HAP-1 (cell line): ENCODE measurements at places on chromosomes 2 and 18.

- no peak for DNase-seq
These were observed 287.7 kb downstream of the CMPK2 start for GRCh38 chr2:6577960-6578359.

DNA sequence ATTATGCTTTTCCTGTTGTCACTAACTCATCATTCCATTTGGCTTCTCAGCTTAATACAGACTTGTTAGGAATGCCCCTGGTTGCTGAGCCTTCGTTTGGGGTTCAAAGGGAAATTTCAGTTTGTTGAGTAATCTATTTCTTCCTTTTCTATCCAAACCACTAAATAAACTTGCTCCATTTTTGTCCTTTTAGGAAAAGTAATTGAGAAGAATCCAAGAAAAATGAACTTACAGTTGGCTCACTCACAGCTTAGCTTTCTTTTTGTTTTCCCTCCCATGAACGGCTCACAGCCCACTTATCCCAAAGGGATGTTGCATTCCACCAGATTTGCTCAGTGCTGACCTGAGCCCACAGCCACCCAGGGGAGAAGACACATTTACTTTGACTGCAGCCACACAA is 73.9 kb downstream of the SOX11 start:
- DNase-seq: no peak

GRCh38 chr2:9201185-9201891 is 5.3 kb upstream of the ASAP2 start:
- no peak for DNase-seq

GRCh38 chr2:208183972-208184705 is 5.7 kb downstream of the C2orf80 start:
- DNase-seq: peak; percentile 45

GRCh38 chr2:79619976-79620375 is 107.1 kb downstream of the CTNNA2 start:
- no peak for DNase-seq

- DNase-seq: no peak
These were observed 48.7 kb upstream of the ZNF385B start for GRCh38 chr2:179909845-179910734.

DNA sequence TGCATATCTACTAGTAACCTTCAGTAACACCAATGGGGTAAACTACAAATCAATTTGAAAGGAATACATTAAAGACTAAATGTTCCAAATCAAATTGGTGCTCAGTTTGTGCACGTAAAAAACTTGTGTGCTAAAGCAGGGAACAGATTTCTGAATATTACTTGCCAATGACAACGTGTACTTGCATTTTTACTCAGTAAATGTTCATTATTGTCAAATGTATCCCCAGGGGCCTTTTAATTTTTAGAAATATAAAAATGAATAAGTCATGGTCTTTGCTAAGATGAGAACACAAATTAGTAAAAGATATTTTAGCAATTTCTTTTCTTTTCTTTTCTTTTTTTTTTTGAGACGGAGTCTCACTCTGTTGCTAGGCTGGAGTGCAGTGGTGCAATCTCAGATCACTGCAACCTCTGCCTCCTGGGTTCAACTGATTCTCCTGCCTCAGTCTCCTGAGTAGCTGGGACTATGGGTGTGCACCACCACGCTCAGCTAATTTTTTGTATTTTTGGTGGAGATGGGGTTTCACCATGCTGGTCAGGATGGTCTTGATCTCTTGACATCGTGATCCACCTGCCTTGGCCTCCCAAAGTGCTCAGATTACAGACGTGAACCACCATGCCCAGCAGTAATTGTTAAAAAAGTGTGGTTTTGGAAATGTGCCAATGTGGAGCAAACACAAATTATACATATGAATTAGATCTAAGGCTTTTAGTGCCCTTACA is 52.6 kb downstream of the PMAIP1 start:
- no peak for DNase-seq

- DNase-seq: no peak
These were observed 49.1 kb downstream of the GREB1L start for GRCh38 chr18:21291106-21291505.

GRCh38 chr2:213036836-213037235 is 114.6 kb downstream of the IKZF2 start:
- DNase-seq: no peak

GRCh38 chr2:158232476-158232875 is 130.8 kb downstream of the UPP2 start:
- no peak for DNase-seq

GRCh38 chr2:222054813-222055212 is 244.0 kb downstream of the PAX3 start:
- no peak for DNase-seq

- DNase-seq: no peak
These were observed 133.3 kb downstream of the ZNF236 start for GRCh38 chr18:76955524-76956170.

GRCh38 chr2:112156152-112156986 is 18.2 kb downstream of the FBLN7 start:
- no peak for DNase-seq

DNA sequence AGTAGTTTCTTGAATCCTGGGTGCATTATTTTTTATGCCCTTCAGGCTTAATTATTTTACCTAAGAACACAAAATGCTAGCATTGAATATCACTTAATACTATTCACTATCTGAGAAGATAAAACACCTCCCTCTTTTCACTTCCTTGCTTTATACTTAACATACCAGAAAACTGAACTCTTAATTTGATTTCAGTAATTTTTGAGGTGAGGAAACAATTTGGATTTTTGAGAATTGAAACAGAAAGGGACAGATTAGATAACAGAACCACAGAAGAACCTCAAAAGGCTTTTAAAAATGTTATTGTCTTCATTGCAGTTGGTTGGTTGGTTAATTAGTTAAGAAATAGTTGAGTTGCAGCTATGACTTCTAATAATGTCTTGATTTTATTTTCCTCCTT is 69.5 kb downstream of the GPD2 start:
- DNase-seq: no peak

DNA sequence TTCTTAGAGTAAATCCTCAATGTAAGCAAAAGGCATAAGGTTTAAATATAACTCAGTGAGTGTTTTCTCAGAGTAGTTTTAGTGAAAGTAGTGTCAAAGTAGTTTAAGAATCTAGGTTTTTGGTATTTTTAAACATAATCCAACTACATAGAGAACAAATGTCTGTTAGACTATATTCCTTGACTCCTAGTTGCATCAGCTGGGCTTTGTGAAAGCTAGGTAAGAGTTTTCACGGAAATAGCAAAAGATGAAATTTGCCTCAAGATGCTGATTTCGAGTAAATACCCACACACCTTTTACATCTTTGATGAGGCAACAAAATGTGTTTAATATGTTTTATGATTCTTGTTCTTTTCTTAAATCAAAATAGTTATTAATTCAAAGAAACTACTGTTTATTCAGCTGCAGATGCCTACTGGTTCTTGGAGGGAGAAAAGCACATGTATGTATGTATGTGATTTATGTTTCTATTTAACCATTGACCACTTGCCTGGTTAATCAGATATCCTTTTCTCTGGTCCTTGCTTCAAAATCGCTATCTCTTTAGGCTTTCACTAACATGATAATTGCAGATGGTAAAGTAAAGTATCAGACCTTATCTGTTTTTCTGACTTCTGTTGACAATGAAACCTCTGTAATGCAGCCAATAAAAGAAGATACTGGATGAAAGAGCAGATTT is 117.4 kb upstream of the NOSTRIN start:
- DNase-seq: no peak
